Dermis microvascular lymphatic vessel endothelial cell (primary cell): ENCODE measurements at places on chromosomes 3 and 15. TPM values are rescaled to one million over a fixed set of nuclear protein-coding genes. Genes with fewer than 3 reads are reported as not detected.

The LRRC31 gene
- total RNA-seq: not detected in 2 replicates

The RLBP1 gene
- not detected in 2 replicates for total RNA-seq

The SLC6A11 gene
- not detected in 2 replicates for total RNA-seq

The ACAA1 gene
- 34.9 and 45.1 TPM in 2 replicates for total RNA-seq

The PLS1 gene
- total RNA-seq: 0.38 and 1.2 TPM in 2 replicates

The FBXO40 gene
- not detected in 2 replicates for total RNA-seq

The PRICKLE2 gene
- total RNA-seq: 1.8 and 2.8 TPM in 2 replicates

The FRMD5 gene
- 0.89 and 1.5 TPM in 2 replicates for total RNA-seq

The RAB8B gene
- 55.8 and 56.8 TPM in 2 replicates for total RNA-seq

The C3orf33 gene
- 1.0 and 1.4 TPM in 2 replicates for total RNA-seq

The CYP8B1 gene
- total RNA-seq: not detected in 2 replicates

The NEK10 gene
- total RNA-seq: 1.3 and 1.9 TPM in 2 replicates

The MYL3 gene
- total RNA-seq: 0.13 TPM in 1 of 2 replicates, not detected in the other

The SPTSSB gene
- not detected in 2 replicates for total RNA-seq

The ZCWPW2 gene
- 0.13 TPM in 2 replicates for total RNA-seq

The SEMA5B gene
- under 0.01 and 0.13 TPM in 2 replicates for total RNA-seq

The STRIT1 gene
- total RNA-seq: not detected in 2 replicates

The SETD5 gene
- total RNA-seq: 25.5 and 38.8 TPM in 2 replicates

The GSK3B gene
- total RNA-seq: 28.1 and 39.4 TPM in 2 replicates

The GOLGA8S gene
- total RNA-seq: 0.13 TPM in 1 of 2 replicates, not detected in the other

The TMIE gene
- under 0.01 TPM in 1 of 2 replicates, not detected in the other for total RNA-seq

The LDHAL6B gene
- total RNA-seq: not detected in 2 replicates

The VILL gene
- 2.2 and 4.0 TPM in 2 replicates for total RNA-seq

The TMEM158 gene
- total RNA-seq: 1.0 and 2.8 TPM in 2 replicates

The AGTR1 gene
- not detected in 2 replicates for total RNA-seq

The PIGZ gene
- total RNA-seq: 2.6 and 4.6 TPM in 2 replicates

The GP5 gene
- total RNA-seq: 0.13 TPM in 2 replicates

The ANKRD34C gene
- total RNA-seq: not detected in 2 replicates

The UMPS gene
- 22.0 and 25.7 TPM in 2 replicates for total RNA-seq

The PLSCR4 gene
- 569 and 1,330 TPM in 2 replicates for total RNA-seq
